Globus pallidus (tissue), 1 donor: ENCODE measurements at places on chromosomes 1 and 21.

DNA sequence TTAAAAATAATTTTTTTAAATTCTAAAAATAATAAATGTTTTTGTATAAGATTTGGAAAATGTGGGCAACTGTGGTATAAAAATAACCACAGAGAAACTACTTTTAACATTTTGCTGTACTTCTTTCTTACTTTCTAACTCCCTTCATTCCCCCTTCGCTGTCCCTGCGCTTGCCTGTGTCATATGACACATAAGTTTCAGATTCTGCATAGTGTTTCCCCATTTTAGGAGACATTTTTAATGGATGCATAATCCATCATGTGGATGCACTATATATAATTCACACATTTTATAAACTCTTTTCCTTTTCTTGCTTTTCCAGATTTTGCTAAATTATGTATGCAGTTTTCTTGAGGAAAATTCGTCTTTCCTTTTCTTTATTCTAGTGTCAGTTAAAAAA lies 16.3 kb downstream of the ATG4C start:
- DNase-seq, result no peak

GRCh38 chr1:206705726-206706297 lies 21.1 kb downstream of the MAPKAPK2 start:
- DNase-seq, result no peak

- no peak for DNase-seq
These were observed 105.8 kb downstream of the SLC16A1 start for GRCh38 chr1:112850034-112850757.

DNA sequence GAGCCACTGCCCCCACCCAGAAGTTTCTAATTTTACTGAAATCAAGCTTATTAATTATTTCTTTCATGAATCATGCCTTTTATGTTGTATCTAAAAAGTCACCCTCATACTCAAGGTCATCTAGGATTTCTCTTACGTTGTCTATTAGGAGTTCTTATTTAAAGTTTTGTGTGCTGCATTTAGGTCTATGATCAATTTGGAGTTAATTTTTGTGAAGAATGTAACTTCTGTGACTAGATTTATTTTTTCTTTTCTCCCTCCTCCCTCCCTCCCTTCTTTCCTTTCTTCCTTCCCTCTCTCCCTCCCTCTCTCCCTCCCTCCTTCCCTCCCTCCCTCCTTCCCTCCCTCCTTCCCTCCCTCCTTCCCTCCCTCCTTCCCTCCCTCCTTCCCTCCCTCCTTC lies 317.6 kb downstream of the PLA2G4A start:
- no peak for DNase-seq

DNA sequence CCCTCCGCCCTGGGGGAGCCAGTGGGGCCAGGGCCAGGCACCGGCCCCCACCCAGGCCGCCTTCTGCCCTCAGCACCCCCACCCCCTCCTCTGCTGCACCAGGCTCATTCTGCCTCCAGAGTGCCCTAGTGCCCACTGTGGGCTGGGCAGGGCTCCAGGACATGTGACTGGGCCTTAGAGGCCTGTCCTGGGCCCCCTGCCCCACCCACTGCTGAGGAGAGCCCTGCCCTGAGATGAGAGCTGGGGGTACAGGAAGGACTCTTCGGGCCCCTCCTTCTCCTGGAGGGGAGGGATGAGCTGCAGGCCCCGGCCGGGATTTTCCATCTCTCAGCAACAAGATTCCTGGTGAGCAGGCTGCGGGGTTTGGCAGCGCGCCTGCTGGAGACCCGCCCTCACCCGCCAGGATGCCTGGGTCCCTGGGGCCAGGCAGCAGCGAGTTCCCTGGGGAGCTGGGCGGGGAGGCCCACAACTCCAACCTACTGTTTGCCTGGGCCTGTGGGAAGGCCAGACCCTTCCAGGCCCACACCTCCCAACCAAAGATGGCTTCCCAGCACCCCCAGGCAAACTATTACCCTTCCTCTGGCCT lies 14.0 kb downstream of the AHDC1 start:
- peak; percentile 38 for DNase-seq

DNA sequence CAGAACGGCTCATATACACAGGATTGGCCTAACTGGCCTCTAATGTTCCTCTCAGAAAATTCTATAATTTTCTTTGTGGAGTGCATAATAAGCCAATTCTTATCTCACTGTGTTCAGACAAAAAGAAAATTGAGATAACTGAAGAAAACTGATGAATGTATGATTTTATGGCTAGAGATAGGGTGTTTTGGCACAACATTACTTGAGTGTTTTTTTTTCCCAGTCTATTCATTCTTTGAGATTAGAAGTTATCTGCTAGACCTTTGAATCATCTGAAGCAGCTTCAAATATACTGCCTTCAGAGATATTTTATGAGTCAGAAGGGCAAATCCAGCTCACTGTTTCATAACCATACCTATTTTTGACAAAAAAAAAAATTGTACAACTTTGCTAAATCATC lies 85.6 kb downstream of the VAV3 start:
- DNase-seq, result no peak

DNA sequence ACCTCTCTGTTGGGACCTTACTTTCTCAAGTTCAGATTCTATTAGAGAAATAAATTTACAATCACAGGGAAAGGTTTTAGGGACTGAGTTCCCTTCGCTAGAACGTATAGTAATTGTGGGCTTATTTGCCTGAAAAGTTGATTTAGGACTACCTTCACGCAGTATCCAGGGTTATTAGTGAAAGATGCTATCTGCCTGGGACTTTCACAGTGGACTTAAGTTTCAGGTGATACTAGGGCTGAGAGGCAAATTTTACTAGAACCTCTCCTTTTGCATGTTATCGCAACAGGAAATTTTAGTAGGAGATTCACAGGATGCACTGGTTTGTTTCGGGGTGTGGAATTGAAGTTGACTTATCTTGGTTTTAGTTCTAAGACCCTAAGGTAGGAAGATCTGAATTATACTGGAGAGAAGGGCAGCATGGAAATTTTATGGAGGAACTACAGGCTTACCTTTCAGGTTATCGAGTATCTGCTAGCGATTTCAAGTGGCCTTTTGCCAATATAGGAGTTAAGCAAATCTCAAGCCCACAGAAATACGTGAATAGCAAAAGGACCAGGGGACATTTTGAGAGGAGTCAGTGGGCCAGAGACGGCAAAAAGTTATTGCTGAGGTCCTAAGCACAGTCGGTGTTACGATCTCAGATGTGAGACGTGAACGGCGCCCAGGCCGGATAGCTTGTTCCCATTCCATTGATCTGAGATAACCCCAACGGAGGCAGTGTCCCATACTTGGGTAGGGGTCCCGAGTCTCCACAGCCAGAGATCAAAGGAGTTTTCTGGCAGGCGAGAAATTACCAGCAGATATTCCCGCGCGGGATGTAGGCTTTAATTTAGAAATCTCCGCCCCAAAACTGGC lies 723 bp upstream of the GNAI3 start:
- DNase-seq, result no peak

DNA sequence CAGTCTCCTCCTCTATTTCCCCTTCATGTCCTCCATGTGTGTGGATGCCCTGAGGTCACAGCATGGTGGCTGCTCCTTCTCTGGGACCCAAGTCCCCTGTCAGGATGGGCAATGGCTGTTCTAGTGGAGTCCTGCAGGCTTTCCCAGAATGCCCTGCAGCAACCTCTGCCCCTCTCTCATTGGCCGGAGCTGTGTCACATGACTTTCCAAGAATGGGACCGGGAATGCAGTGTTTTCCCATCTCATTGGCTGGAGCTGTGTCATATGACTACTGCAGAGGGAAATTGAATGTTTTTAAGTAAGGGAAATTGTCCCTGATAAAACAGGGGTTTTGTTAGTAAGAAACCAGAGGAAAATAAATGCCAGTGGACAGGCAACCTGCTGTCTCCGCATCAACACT lies 365.9 kb downstream of the PTPRU start:
- no peak for DNase-seq

DNA sequence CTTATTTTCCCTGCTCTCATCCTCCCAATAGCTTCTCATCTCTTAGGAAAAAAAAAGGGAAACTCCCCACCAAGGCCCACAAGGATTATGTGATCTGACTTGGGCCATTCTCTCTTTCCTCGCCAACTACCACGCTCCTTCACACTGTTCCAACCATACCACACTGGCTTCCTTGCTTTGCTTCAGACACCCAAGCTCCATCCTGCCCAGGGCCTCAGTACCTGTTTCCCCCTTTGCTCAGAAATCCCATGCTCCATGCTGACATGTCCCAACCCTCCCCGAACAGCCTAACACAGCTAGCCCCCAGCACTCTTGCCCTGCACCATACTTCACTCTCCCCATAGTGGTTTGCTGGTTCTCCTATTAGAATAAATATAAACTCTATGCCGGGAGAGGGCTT lies 39.2 kb downstream of the MAB21L3 start:
- DNase-seq, result no peak

GRCh38 chr1:45246760-45247159 lies 40.4 kb upstream of the ZSWIM5 start:
- DNase-seq, result no peak

- no peak for DNase-seq
These were observed 28.8 kb downstream of the SNAP47 start for GRCh38 chr1:227764019-227764391.

GRCh38 chr1:34911465-34911864 lies 18.0 kb downstream of the DLGAP3 start:
- DNase-seq, result no peak

GRCh38 chr1:3061566-3061965 lies 7.4 kb upstream of the PRDM16 start:
- DNase-seq, result no peak

- no peak for DNase-seq
These were observed 520.8 kb upstream of the ADAMTS5 start for GRCh38 chr21:27487676-27488075.

DNA sequence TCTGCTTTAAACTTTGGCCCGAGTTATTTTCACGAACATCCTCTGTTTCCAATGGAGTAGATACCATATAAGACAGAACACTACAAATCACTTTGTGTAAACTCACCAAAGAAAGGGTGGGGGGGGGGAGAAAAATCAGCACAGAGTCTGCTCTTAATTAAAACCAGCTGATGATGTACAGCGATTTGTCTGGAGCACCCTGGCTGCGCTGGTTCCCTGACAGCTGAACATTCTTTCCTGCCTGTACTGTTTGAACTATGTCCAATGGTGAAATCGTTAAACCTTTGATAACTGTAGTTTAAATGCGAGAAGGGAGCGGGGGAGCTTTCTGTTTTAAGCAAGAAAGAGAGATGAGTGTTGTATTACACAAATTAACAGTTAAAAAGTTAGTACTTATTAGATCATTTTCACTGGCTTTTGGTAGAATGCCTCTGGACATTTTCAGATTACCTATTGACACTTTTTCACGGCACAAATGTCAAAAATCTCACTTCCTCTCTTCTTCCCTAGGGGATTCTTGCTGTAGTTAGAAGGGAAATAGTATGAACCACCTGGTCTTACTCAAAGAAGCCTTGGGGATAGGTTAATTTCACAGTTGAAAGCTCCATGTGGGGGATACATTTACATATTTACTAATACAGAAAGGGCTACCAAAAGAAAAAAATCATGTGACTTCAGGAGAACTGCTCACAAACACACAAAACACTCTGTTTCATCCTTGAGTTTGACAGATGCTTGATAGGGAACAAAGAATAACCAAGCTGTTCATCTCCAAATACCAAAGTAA lies 140.2 kb upstream of the RUNX1 start:
- no peak for DNase-seq
